ENCODE measurements at places on chromosomes 6 and 20.

DNA sequence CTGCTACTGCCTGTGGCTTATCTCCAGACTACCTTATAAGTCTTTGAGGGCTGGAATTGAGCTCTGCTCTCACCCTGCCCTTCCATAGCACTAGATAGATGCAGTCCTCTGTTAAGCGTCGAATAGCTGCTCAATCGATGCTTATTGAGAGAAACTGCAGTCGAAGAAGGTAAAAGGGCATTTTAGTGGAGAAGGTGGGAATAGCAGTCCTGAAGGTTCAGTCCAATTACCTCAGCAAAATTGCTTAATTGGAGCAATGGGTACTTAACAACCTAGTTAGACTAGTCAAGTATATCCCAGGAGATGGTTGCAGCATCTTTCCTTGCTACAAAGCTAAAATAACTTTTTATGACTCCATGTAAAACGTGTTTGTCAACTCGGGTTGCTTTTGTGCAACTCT lies 66.8 kb upstream of the NT5E start:
- no peak for DNase-seq

GRCh38 chr6:42820512-42821340 lies 38.9 kb downstream of the BICRAL start:
- DNase-seq, result no peak

GRCh38 chr6:40631744-40632143 lies 44.6 kb upstream of the LRFN2 start:
- no peak for DNase-seq

DNA sequence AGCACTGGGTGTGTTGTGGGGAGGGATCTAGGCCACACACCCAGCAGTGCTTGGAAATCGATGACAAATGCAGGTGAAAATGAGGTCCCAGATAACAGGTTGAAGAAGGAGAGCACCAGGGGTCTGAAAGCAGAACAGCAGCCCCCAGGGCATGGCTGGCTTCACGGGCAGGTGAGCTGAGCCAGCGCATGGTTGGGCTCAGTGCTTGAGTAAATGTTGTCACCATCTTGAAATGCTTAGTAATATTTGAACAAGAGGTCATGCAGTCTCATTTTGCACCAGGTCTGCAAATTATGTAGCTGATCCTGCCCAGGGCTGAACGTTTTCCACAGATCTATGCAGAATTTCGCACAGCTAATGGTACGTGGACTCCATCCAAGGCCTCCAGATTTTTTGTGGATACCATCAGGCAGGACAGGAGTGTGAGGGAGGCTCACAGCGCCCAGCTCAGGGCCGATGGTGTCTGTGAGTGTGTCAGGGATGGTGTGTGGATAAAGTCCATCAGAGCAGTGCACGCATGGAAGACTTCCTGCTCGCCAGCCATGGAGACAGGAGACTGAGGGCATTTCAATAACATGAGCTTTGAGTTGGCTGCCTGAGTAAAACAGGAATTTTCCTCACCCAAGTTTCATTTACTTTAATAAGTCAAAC lies 53.1 kb upstream of the SNX9 start:
- DNase-seq, result no peak

DNA sequence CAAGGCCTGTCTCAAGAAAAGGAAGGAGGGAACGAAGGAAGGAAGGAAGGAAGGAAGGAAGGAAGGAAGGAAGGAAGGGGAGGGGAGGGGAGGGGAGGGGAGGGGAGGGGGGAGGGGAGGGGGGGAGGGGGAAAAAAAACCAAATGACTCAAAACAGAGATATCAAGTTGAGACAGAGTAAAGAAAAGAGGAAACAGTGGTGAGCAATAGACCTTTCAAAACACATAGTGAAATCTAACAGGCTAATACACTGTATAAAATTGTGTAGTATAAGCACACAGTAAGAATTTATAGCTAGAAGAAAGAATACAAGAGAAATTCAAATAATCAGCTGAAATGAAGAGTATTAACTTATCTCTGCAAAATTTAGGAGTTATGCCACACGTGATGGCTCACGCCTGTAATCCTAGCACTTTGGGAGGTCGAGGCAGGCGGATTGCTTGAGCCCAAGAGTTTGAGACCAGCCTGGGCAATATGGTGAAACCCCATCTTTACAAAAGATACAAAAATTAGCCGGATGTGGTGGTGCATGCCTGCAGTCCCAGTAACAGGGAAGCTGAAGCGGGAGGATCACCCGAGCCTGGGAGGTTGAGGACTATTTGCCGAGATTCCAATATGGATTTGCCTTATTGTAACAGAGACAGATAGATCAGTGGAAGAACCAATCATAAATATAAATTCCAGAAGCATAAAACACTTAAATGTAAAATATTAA lies 123.2 kb downstream of the PRND start:
- DNase-seq, result no peak

DNA sequence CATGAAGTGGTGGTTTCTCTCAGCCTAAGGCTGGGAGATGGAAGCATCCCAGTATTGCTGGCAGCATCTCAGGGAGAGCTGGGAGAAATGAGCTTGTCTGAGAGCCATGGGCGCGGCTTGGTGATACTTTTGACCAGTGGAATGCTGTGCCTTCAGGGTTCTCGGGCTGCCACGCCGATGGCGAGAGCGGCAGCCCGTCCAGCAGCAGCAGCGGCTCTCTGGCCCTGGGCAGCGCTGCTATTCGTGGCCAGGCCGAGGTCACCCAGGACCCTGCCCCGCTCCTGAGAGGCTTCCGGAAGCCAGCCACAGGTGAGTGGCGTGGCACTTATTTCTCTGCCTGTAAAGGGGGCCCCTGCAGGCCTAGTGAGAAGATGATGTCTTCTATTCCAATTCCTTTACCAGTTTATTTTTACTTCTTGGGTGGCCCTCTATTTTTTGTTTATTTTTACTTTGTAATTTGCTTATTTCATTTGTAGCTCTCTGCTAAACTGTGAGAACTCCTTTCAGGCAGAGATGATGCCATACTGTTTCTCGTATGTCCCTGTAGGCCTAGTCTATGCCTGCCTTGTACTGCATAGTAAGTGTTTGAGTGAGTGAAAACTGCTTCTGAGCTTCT lies 71.7 kb downstream of the ASXL1 start:
- DNase-seq, result no peak

All from erythroblast (primary cell).